GM10248 (cell line): ENCODE measurements at places on chromosomes 12 and 14.

DNA sequence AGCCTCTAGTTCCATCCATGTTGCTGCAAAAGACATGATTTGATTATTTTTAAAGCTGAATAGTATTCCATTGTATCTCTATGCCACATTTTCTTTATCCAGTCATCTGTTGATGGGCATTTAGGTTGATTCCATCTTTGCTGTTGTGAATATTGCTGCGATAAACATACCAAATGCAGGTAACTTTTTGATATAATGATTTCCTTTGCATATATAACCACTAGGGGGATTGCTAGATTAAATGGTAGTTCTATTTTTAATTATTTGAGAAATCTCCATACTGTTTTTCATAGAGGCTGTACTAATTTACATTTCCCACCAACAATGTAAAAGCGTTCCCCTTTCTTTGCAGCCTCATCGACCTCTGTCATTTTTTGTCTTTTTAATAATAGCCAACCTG, 342.5 kb downstream of the MDGA2 start:
- DNase-seq: no peak

DNA sequence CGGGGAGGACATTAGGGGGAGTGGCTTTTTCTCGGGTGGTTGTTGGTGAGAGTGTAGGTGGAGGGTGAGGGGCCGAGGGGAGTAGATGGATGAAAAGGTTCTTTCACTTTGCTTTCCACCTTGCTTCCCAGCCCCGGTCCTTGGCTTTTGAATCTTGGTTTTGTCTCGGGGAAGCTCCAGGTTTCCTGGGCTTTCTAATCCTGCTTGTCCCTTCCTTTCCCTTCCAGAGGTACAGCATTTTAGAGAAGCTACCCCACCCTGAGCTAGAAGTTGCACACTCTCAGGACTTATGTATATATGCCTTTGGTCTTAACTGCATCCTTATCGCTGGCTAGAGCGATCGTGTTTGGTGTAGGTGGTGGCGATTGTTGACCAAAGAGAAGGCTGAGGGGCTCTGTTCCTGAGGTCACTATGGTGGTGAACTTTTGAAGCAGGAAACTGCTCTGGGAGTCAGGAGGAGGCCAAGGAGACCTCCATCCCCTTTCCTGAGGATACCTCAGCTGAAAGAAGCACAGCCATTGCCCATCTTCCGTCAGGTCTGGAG, 862 bp downstream of the PIP4K2C start:
- DNase-seq: no peak

- no peak for DNase-seq
These were observed 302.1 kb downstream of the MED13L start for GRCh38 chr12:115975411-115975810.

- DNase-seq: no peak
These were observed 19.3 kb downstream of the MVK start for GRCh38 chr12:109592905-109593272.

- no peak for DNase-seq
These were observed 465 bp upstream of the FGD4 start for GRCh38 chr12:32398816-32399369.

DNA sequence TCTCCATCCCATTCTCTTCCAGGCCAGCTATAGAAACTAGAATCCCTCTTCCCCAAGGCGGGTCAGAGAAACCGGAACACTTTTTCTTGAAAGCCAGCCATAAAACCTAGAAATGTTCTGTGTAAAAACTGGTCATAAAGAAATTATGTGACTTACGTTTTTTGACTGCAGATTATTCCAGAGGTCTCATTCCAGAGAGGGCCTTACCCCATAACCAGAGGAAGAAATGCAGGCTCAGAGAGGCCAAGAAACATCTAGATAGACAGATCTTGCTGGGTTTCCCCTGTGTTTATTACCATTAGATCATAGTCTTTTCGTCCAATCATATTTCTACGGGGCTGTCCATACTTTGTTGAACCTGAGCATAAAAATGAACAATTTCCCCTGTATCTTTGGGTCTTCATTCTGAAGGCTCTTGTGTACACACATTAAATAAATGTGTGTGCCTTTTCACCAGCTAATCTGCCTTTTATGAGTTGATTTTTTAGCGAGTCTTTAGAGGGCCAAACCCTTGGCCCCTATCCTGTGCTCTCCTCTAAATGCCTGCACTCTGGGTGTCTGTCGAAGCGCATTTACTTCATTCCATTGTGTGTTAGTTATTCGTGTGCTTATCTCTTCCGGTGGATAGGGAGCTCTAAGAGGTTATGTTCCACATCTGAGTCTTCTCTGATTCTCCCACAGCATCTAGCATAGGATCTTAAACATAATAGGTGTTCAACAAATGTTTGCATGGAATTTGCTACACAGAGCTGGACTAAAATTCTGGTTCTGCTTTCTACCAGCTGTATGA, 163.0 kb downstream of the ADCK1 start:
- no peak for DNase-seq

- DNase-seq: no peak
These were observed 10.5 kb downstream of the PRPF40B start for GRCh38 chr12:49633703-49634345.

GRCh38 chr12:107108995-107109508, 15.7 kb upstream of the CRY1 start:
- DNase-seq: no peak

DNA sequence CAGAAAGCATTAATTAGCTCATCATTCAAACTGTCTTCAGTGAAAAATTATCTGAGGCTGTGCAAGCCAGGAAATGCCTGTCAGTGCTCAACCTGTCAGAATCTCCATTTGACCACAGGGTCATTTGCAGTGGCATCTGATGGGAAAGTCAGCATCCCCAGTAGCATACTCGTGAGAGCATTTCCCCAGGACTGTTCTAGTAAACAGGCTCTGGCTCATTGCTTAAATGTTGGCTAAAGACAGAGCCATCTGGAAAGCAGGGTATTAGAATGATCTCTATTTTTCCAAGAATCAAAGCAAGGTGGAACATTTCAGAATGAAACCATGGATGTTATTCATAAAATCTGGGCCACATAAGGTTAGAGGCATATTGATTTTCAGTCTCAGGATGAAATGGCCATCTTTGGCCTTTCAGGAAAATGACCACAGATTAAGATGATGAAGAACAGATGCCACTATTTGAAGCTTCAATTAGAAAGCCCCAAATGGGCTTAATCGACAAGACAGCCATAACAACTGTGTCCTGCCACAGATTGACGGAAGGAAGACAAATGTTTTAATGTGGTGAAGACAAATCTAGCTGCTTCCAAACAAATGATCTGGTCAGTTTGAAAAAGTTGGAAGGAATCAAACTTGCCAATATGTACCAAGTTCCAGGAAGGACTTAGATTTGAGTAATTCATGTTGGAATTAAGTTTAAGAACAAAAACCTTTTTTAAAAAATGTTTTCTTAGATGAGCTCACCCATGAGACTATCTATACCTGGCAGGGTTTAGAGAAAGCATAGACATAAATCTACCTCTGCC, 94.0 kb upstream of the FAR2 start:
- no peak for DNase-seq

- peak; percentile 59 for DNase-seq
These were observed at the start of gene AKT1 for GRCh38 chr14:104794993-104795780. Gene AKT1, minus strand, starts transcription at chr14:104795748. Its CDS starts 3,105 bp downstream, at chr14:104792643.

GRCh38 chr14:62655166-62655565, 390.1 kb downstream of the KCNH5 start:
- no peak for DNase-seq

GRCh38 chr14:59018978-59019377, 169.5 kb upstream of the DAAM1 start:
- DNase-seq: no peak

DNA sequence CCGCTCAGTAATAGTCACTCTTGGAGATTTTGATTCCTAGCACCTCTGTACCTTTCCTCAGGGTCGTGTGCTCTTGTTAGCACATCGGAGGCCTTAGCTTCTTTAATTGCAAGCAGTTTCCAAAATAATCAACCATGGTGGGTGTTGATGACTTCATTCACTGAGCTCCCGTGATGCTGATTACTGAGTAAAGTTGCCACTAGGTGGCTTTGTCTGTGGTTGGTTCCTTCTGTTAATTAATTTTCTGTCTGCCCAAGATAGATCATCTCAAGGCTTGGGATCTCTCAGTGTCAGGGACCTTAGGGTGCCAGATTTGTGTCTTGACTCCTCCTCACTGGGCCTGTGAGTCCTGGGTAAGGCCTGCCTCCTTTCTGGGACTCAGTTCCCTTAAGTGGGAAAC, 54.3 kb downstream of the PTPN11 start:
- DNase-seq: no peak

GRCh38 chr12:69874606-69875005, 49.6 kb downstream of the MYRFL start:
- no peak for DNase-seq

- no peak for DNase-seq
These were observed 3.2 kb upstream of the LHX5 start for GRCh38 chr12:113474635-113475436.

DNA sequence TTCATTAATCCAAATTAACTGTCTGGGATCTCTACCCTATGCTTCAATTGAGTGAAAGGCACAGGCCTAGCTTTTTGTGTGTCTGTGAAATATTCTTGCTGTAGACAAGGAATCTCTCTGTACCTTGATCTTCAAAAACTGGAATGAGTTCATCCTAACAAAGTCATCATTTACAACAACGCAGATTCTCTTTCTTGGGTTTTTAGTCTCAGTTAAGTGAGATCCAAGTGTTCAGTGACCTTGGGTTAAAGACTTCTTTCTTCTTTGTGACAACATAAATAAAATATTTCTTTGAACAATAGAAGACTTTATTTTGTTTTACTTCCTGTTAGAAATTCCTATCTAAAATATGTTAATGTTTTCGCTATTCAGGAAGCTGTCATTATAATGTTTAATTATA, 192.2 kb upstream of the LMNTD1 start:
- no peak for DNase-seq

GRCh38 chr12:101231636-101232035, 21.6 kb upstream of the SLC5A8 start:
- DNase-seq: no peak

GRCh38 chr12:126492181-126492580, 1426.9 kb downstream of the AACS start:
- DNase-seq: no peak

GRCh38 chr14:74518221-74518620, 24.7 kb downstream of the ISCA2 start:
- DNase-seq: no peak

DNA sequence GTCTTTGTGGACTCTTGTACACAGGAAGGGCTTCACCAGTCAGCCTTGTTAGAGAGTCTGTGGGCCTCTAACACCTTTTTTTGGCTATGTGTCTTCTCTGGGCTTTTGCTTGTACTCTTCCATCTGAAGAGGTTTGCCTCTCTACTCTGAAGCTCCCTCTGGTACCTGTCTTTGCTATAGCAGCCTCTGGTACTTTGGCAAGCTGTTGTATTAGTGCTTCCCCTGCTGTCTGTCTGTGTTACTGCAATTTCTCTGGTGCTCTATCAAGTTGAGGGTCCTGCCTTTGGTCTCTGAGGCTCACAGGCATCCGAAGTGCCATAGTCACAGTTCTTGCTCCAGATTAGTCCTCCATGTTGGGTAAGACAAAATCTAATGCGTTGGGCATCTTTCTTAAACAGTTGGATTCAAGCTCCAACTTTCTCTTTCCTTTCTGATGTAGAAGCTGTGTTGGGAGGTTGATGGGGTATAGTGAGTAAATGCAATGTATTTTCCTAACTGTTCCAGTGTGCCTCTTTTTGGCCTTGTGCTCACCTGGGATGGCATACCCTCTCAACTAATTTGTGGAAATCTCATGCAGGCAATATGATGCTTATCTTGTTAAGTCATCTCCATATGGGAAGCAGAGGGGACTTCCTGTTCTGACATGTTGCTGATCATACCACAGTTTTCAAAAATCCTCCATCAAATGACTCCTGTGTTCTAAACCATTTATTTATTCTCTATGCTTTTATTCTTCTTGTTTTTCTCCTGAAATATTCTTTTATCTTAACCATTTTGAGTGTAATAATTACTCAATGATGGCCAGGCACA, 88.8 kb downstream of the ATF7IP start:
- peak; percentile 52 for DNase-seq

GRCh38 chr12:8018666-8019581, 13.6 kb upstream of the FOXJ2 start:
- DNase-seq: no peak

GRCh38 chr12:46839964-46840363, 14.2 kb upstream of the SLC38A4 start:
- no peak for DNase-seq

- no peak for DNase-seq
These were observed 140.1 kb upstream of the CPM start for GRCh38 chr12:69073035-69073434.

- DNase-seq: peak; percentile 49
These were observed 46.2 kb downstream of the BCAT1 start for GRCh38 chr12:24902511-24903328.

DNA sequence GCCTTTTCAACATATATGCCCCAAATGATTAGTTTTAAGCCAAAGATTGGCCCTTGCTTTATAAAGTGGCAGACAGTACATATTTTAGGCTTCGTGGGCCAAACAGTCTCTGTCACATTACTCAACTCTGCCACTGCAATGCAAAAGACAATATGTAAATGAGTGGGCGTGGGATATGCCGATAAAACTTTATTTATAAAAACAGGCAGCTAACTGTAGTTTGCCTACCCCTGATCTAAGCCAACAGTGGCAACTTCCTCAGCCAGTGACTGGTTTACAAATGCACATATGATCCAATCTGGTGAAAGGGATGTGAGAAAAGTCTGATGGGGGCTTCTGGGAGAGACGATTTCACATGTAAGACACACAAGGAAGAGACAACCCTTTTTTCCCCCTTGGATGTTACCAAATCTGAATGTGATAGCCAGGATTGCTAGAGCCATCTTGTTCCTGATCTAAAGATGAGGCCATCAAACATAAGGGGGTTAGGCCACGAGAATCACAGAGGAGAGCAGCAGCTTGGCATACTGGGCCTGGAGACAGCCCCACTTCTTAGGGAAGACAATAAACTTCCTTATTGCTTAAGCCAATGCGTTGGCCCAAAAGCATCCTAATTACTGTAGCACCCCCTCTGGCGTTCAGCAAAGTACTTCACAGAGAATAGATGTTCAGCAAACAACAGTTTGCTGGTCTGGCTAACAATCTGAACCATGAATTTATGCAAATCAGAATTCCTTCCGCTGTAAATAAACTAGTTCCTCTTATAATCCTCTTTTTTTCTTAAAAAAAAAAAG, 75.2 kb upstream of the TMCC3 start:
- DNase-seq: no peak

DNA sequence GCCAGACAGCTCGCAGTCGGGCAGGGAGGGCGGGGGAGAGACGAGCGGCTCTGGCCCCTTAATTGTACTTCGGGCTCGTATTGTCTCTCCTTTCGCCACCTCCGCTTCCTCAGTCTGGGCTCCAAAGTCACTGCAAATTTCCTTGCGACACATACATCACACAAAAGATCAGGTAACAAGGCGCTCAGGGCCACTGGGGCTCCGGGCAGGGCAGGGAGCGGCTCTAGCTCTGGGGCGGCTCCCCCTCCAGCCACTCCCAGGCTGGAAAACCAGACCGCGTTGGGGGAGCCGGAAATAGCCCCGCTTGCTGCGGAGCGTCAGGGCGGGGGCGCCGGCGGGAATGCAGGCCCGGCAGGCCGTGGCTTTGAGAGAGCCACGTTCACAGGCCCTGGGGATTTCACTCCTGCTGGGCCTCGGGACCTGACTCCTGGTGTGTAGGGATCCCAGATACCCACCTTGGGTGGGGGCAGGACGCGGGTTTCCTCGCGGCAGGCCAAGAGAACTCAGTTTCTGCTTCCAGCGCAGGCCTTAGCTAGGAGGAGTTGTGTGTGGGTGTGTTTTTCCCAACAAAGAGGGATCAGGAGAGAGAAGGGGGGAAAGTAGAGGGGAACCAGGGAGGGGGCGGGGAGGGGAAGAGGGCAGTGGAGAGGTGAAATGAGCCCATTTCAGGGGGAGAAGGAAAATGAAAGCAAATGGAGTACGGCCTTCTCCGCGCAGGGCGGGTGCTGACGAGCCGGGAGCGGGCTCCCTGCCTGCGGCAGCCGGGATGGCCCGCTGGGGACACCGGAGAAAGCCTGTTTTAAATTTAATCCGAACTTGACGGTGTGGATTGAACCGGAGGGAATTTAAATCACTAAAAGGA, 4.4 kb upstream of the HOXC9 start:
- DNase-seq: no peak
